Natural killer cell treated with Interleukin-12 subunit alpha and Interleukin-12 subunit beta and Interleukin-15 and Interleukin-18, amount 100 ng/mL, for 72 hours (primary cell): ENCODE measurements at places on chromosomes 5 and 9. TPM values are rescaled to one million over a fixed set of nuclear protein-coding genes. Genes with fewer than 3 reads are reported as not detected.

The IL3 gene
- total RNA-seq: not detected

The GDA gene
- not detected for total RNA-seq

GRCh38 chr5:10036136-10036815 lies 213.4 kb downstream of the ATPSCKMT start:
- DNase-seq: no peak
- H3K36me3 ChIP-seq: no peaks in the 10 kb centered on the region
- no peaks in the 10 kb centered on the region for H3K27me3 ChIP-seq
- no peaks in the 10 kb centered on the region for H3K4me1 ChIP-seq
- H3K27ac ChIP-seq: no peak overlapping the region
- H3K4me3 ChIP-seq: no peak overlapping the region

DNA sequence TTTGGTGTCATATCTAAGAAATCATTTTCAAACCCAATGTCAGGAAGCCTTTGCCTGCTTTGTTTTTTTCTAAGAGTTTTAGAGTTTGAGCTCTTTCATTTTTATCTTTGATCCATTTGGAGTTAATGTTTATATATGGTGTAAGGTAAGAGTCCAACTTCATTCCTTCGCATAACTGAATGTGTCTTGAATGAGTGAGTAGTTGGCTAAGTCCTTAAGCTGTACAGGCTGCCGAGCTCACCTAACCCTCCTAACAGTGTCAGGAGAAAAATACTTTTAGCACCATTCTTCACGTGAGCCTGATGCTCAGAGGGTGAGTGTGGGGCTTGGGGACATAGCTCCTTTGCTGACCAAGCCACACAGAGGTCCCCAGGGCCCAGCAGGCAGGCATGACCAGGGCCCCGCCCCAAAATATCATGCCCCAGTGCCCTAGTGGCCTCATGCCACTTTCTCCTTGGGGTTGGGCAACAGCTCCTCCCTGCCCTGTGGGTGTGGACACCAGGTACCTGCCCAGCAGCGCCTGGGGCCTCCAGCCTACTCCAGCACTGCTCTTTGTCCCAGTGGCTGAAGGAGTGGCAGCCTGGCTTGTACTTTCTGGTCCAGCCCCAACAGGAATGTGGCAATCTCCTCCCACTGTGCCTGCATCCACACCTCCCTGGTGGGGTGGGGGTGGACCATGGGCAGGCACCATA lies 17.2 kb downstream of the PPARGC1B start:
- DNase-seq: no peak
- no peak overlapping the region for H3K4me3 ChIP-seq
- no peaks in the 10 kb centered on the region for H3K27me3 ChIP-seq
- H3K36me3 ChIP-seq: no peaks in the 10 kb centered on the region
- H3K4me1 ChIP-seq: no peaks in the 10 kb centered on the region
- H3K27ac ChIP-seq: no peak overlapping the region

The SLC46A2 gene
- not detected for total RNA-seq
